ENCODE measurements at places on chromosomes 4 and X. TPM values are rescaled to one million over a fixed set of nuclear protein-coding genes. Genes with fewer than 3 reads are reported as not detected.

Gene PRKG2
- 1.9 TPM for polyA plus RNA-seq

Gene UGT2B7
- not detected for polyA plus RNA-seq

Gene USP17L19
- not detected for polyA plus RNA-seq

Gene SLC9B1
- 0.66 TPM for polyA plus RNA-seq

Gene AMTN
- not detected for polyA plus RNA-seq

Gene JADE1
- polyA plus RNA-seq, result 75.5 TPM
